Spinal cord (tissue), 10 donors: ENCODE measurements at places on chromosomes 5 and 9.

- no peak for DNase-seq
Observed at GRCh38 chr9:125407432-125407973, 145.9 kb downstream of the GAPVD1 start.

DNA sequence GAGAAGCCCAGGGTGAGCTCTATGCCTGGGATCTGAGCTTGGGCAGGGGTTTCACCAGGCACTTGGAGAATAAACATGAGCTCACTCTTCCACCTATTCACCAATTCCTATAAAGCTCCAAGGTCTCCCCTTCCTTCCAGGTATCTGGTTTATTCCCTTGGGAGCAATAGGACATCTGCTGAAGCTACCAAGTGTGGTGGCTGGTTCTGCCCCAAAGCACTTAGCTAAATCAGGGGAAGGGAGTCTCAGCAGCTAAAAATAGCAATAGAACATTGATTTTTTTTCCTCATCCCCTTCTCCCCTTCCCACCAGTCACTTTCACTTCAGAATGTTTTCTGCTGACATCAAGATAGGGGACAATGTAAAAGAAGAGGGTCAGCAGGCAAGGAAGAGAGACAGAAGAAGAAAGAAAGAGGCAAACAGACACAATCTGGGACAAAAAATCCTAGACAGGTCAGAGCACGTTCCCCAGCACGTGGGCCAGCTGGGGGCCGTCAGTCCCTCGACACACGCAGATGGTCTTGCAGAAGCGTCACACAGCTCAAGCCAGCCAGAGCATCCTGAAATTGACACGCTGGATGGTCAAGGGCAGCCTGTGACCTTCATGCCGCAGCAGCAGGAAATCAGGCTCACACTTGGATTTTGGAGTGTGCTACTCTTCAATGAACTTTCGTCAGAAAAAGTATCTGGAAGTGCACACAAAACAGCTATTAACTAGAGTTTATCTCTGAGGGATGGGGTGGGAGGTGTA, 176.0 kb downstream of the ZNF608 start:
- DNase-seq: no peak

- peak; percentile 30 for DNase-seq
Observed at GRCh38 chr9:72485821-72486593, 35.4 kb upstream of the TMC1 start.

DNA sequence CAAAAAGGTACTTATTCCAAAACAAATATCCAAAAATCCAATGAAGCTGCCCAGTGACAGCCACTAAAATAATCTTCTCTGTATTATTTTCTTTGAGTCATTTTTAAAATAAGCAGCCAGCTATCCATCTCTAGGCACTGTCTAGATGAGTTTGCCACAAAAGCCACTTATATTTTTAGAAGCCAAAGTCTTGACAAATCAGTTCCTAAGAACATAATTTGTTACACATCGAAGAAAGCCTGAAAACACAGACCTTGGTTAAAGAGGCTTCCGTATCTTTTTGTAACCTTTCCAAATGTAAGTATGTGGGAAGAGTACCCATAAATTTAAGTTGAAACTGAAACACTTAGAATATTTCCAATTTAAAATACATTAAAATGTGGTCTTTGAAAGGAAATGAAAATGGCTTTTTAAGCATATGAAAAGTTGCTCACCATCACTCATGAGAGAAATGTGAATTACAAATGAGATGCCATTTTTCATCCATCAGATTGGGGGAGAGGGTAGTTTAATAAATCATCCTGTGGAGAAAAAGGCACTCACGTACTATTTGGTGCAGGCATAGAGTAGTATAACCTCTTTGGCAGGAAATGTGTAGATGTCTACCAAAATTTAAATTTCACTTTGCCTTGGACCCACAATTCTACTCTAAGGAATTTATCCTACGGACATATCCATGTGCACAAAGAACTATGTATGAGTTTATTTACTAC, 180.4 kb downstream of the MLLT3 start:
- DNase-seq: no peak

DNA sequence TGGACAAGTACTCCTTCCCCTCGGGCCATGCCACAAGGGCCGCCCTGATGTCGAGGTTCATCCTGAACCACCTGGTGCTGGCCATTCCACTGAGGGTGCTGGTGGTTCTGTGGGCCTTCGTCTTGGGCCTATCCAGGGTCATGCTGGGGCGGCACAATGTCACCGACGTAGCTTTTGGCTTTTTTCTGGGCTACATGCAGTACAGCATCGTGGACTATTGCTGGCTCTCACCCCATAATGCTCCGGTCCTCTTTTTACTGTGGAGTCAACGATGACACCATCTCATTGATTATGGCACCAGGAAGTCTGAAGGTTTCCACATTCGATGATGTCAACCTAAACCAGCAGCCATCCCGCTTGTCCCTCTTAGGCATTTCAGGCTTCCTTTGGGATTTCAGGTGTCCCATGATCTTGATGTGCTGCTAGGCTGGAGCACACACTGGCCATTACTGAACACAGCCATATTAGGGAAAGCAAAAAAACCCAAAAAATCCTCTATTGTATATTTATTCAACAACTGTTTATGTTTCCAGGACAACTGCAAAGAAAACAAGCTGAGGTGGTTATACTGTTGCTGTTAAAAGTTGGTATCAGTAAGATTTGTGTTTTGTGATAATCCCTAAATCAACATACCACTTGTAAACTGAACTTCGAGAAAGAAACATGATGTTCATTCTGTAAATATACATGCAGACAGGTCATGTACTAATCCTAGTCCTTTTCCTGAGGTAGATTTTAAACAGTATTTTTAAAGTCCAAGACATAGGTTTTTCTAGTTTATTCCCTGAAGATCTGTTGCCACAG, 1.1 kb downstream of the PLPP6 start:
- no peak for DNase-seq

DNA sequence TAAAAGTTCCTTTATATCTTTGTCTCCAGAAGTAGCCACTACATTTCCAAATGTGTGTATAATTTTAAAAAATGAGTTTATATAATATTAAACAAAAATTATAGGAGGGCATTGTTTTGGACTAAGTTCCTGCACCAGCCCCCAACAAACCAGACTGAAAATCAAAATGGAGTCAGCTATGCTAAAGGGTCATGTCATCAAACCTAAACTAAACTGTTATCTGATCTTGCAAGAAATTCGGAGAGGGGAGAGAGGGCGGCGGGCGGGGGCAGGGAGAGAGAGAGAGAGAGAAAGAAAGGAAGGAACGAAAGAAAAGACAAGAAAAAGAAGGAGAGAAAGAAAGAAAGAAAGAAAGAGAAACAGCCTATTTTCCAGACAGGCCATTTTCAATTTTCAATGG, 63.5 kb downstream of the DOCK2 start:
- DNase-seq: no peak

DNA sequence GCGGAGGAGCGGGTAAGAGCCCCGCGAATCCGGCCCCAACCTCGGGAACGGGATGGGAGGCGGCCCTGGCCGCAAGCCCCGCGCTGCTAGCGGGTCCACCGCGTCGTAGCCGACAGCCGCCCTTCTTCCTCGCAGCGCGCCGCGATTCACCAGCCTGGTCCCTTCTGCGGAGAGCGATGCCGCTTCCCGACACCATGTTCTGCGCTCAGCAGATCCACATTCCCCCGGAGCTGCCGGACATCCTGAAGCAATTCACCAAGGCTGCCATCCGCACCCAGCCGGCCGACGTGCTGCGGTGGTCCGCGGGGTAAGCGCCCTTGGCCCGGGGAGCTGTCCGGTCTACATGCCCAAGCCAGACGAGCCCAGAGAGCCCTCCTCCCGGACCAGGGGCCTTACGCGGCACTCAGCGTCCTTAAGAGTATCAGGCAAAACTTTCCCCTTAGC, 335 bp downstream of the ROPN1L start:
- DNase-seq: no peak

GRCh38 chr5:153671653-153672346, 181.3 kb downstream of the GRIA1 start:
- DNase-seq: no peak

DNA sequence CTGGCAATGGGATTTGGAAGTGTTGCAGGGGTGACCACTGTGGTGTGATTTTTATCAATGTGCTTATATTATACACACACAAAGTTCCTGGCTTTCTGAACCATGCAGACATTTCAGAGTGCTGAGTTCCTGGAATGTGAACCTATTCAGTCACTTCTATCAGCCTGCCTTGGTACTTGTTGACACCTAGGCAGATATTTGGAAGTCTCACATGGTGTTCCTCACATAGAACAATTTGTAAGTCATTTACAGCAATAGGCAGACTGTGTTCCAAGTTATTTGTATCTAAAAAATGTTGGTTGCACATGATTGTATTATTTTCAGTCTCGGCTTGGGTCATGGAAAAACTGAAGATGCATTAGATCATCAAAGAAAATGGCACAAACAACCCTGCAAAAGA, 182.2 kb downstream of the SREK1 start:
- no peak for DNase-seq

DNA sequence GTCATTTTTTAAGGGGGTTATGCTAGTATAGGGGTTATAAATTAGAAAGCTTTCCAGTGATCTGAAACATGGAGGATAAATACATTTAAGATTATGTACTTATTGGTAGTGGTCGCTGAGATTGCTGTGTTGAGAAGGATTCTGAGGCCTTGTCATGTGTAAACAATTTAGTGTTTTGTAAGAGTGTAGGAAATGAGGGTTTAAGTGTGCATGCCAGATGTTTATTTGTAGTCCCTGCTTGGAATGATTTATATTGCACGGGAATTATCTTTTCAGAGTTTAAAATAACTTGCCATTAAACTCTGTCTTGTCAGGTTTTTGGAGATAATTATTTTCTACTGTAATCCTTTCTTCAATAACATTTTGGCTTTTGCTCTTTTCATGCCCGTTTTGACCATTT, 19.4 kb downstream of the ZNF618 start:
- no peak for DNase-seq

DNA sequence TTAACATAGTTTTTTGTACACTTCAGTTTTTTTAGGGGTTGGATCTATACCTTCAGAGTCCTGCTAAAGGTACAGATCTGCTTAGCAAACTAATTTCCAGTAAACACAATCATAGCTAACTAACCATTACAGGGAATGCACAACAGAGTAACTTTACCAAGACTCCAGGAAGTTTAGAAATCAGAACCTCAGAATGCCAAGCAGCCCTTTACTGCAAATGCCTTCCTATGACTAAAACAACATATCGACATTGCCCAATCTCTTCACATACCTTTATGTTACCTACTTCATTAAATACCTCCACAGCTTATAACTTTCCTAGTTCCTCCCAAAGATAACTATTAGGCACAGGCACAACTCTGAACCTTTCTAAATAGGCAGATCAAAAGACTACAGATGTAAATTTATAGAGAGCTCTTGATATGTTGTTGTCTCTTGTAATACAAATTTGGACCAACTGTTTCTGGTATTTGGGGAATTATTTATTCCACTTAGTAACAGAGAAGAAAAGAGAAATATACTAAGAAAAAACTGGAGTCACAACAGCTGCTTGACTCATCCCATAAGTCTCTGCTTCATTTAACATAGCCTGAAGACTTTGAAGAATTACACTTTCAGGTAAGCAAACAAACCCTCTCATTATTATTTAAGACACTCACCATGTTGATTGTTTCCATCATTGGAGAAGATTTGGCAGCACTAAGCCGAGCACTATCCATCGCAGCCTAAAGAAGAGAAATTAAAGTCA, 46.0 kb upstream of the OR2K2 start:
- no peak for DNase-seq

- DNase-seq: no peak
Observed at GRCh38 chr5:172213126-172213525, 19.2 kb downstream of the EFCAB9 start.

DNA sequence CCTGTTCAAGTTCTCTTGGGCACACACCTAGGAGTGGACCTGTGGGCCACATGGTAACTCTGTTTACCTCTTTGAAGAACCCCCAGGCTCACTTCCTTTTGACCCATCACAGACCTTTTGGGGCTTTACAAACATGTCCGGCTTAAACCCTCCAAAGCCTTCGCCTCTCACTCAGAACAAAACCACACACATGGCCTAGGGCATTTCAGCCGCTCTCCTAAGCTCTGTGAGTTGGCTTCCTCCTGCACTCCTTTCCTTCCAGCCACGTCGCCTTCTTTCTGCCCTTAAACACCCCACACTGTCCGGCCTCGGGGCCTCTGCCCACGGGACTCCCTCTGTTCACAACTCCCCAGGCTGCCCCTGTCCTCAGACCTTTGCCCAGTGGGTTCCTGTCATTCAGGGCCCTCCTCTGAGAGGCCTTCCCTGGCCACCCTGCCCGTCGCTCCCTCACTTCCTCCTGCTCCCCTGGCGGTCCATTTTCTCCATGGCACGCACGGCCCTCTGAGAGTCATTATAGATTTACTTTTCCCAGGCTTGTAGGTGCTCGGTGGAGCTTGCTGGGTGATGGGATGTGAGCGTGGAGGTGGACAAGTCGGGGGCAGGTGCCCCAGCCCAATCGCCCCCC, 1.9 kb downstream of the DOK3 start:
- no peak for DNase-seq
